ENCODE measurements at places on chromosomes 2 and 18. TPM values are rescaled to one million over a fixed set of nuclear protein-coding genes. Genes with fewer than 3 reads are reported as not detected.

- DNase-seq: no peak
Observed at GRCh38 chr2:23703037-23703582, 223.8 kb downstream of the ATAD2B start.

GRCh38 chr2:188459061-188459460 lies 167.4 kb downstream of the GULP1 start:
- DNase-seq: no peak

DNA sequence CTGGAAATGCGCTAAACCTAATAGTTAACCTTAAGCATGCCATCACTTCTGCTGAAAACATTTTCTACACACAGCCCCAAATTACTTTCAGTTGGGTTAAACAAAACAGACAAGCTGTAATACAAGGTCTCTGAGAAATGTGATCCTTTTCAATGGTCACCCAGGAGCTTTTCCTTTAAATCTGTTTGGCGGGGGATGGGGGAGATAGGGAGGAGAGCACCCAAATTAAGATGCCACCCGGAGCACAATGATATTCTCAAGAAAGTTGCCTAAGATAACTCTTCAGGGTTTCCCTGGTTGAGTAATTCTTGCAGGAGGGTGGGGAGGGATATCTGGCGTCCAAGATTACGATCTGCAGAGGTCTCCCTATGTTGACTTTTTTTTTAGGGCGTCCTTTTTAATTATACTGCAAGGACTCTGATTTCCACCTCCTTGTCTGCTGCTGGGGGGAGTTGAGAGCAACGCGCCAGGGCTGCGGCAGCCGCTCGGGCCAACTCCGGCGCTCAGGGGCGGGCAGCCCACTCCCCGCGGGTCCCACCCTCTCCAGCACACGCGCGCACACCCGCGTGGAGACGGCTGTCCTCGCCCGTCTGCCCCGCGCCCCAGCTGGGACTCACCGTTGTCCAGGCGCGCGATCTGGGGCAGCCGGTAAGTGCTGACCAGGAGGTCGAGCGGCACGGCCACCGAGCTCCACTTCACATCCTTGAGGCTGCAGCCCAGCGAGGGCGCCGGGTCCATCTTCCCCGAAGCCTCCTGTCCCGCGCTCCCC lies 807 bp downstream of the GAREM1 start:
- DNase-seq: no peak

GRCh38 chr2:120858361-120859106 lies 122.9 kb downstream of the GLI2 start:
- DNase-seq: no peak

The LPIN1 gene
- 74.3 TPM for total RNA-seq

The TCF23 gene
- 0.07 TPM for total RNA-seq

The CFC1 gene
- not detected for total RNA-seq

The COLEC11 gene
- not detected for total RNA-seq

The IL37 gene
- not detected for total RNA-seq

The IL1RL2 gene
- not detected for total RNA-seq

The FHOD3 gene
- not detected for total RNA-seq

The C2orf66 gene
- not detected for total RNA-seq
